Renal cortical epithelial cell (primary cell): ENCODE measurements at places on chromosomes 2 and 18.
A peak's percentile ranks its signal among the peaks of the same experiment; 100 is the strongest.

- no peak for DNase-seq
These were observed 75.7 kb upstream of the OTOS start for GRCh38 chr2:240216167-240216566.

GRCh38 chr2:64052463-64053241, 33.4 kb upstream of the VPS54 start:
- no peak for DNase-seq

GRCh38 chr2:11863513-11864328, 117.3 kb downstream of the LPIN1 start:
- peak; percentile 96 for DNase-seq

DNA sequence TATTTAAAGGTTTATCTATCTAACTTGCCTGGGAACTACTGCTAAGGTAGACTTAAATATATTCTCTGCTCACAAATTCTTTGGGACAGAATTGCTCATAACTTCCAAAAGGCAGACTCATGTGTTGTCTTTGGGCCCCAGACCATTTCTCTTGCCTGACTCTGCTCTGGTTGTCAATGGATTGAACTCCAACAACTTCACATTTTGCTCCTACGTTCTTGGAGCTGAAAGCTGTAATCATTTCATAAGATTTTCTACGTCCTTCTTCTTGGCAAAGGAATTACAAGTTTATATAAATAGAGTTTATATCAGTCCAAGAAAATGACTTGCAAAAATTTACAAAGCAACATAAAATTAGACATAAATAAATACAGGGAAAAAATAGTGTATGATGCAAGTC, 32.9 kb upstream of the PPM1B start:
- DNase-seq = no peak

- DNase-seq = no peak
These were observed 18.5 kb upstream of the KYNU start for GRCh38 chr2:142858961-142859360.
